ENCODE measurements at places on chromosomes 3 and 15. TPM values are rescaled to one million over a fixed set of nuclear protein-coding genes. Genes with fewer than 3 reads are reported as not detected.

DNA sequence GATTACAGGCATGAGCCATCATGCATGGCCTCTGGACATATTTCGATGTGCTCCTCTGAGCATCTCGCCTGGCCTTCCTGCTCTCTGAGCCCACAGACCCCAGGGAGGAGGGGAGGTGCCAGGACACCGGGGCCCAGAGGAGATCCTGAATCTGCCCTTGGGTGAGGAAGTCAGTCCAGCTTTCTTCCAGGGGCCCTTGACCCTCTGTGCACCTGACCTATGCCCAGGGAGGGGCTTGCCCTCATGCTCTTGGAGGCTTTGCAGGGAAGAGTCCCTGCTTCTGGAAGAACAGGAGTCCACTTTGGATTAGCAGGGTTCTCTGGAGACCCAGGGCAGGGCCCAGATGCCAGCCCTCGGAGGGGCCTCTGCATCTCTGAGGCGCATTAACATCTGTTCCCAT lies 1.4 kb downstream of the ACSBG1 start:
- no peak for DNase-seq

- DNase-seq: no peak
These were observed 79.3 kb downstream of the NEK10 start for GRCh38 chr3:27289769-27290413.

The BFSP2 gene
- total RNA-seq: 0.98 TPM

The GREM1 gene
- total RNA-seq: not detected

All from T-cell (primary cell).